Testis (tissue), 5 donors: ENCODE measurements at places on chromosomes 1 and 21.

GRCh38 chr1:66278260-66279021 is 255.5 kb upstream of the SGIP1 start:
- DNase-seq: no peak

- no peak for DNase-seq
These were observed 161.8 kb downstream of the CLIC6 start for GRCh38 chr21:34830386-34831170.

DNA sequence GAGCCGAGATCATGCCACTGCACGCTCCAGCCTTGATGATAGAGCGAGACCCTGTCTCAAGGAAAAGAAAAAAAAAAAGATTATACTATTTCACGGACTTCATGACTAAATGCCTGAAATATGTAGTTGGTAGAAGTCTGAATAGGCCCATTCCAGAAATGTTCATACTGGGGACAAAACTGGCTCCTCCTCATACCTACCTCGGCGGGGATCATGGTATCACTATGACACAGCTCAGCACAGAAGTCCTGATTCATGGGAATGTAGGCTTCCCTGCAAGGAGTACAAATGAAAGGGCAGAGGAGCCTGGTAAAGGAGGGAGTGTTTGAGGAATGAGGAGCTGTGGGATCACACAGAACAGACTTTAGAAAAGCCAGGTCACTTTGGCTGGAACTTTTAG is 5.0 kb downstream of the SPATA46 start:
- no peak for DNase-seq

DNA sequence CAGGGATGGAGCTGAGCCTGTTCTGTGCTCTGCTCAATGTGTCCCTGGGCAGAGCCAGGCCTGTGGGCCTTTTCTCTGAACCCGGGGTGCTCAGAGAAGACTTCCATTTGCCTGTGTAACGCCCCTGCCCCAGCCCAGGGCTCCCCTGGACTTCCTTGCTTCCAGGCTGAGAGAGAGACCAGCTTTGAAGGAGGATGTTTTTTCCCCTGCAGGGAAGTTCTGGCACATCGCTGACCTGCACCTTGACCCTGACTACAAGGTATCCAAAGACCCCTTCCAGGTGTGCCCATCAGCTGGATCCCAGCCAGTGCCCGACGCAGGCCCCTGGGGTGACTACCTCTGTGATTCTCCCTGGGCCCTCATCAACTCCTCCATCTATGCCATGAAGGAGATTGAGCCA is 10.2 kb downstream of the SMPDL3B start:
- no peak for DNase-seq

DNA sequence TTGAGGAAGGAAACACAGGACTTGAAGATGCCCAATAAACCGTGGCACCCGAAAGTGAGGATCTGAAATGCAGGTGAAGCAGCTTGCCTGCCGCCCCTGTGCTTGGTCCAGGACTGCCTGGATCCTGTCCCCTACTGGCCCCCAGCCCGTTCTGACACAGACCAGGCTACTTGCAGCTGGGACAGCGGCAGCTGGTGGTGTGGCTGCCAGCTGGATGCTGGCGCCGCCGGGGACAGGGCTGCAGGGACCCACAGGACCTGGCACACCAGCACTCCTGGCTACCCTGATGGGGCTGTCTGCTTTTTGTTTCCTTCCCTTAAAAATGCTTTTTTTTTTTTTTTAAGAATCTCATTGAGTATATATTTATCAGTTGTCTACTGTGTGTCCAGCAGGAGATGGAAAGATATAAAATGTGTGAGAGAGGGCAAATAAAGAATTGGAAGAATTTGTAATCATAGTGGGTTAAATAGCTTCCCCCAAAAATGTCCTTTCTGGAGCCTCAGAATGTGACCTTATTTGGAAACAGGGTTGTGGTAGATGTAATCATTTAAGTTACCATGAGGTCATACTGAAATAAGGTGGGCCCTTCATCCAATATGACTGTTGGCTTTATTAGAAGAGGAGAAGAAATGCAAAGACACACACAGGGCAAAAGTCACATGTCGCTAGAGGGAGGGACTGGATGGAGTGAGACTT is 165.6 kb downstream of the DSCAM start:
- no peak for DNase-seq

- no peak for DNase-seq
These were observed 24.1 kb upstream of the EIF4G3 start for GRCh38 chr1:21200767-21201166.

- no peak for DNase-seq
These were observed 99.3 kb downstream of the CDC42BPA start for GRCh38 chr1:227218870-227219573.

GRCh38 chr1:60065199-60065598 is 8.4 kb downstream of the C1orf87 start:
- DNase-seq: no peak

DNA sequence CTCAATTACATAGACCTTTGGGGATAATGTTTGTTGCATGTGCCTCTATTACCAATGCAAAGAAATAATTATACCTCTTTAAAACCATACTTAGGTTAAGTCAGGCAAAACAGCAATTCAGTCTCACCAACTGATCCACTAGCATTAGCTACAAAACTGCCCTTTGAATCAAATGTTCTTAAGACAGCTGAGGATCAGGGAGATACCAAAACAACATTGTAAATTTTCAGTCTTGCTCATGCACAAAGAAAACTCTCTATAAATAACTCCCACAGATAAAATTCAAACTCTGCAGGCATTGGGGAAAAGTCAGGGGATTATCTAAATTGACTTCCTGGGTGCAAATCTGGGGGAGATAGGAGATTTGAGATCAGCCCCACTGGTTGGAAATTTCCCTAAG is 100.9 kb upstream of the DPT start:
- DNase-seq: no peak

DNA sequence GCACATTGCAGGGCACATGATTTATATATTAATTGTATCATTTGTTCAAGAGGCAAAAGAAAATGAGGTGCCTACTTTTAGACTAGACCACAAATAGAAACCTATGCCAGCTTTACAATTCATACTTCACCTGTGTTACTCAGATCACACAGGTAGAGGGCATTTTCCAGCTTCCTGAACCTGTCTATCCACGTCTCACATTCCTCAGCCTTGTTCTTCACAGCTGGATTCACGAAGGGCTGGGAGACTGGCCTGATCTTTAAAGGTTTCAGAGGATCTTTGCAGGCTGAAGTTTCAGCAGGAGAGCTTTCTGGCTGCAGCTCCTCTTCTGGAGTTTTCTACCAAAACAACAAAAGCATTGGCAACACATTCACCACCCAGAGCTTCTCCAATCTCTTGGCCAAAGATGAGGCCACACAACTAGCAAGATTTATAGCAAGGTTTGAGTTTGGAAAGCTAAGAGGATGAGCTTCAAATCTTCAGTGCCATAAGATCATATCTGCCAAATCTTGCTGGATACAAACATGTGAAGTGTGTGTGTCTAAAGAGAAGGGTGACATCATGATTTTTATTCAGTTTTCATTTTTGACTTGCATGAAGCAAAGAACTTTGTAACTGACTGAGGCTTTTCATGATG is 71.0 kb upstream of the CYP2J2 start:
- no peak for DNase-seq

GRCh38 chr1:159318784-159319551 is 16.8 kb downstream of the FCER1A start:
- no peak for DNase-seq

DNA sequence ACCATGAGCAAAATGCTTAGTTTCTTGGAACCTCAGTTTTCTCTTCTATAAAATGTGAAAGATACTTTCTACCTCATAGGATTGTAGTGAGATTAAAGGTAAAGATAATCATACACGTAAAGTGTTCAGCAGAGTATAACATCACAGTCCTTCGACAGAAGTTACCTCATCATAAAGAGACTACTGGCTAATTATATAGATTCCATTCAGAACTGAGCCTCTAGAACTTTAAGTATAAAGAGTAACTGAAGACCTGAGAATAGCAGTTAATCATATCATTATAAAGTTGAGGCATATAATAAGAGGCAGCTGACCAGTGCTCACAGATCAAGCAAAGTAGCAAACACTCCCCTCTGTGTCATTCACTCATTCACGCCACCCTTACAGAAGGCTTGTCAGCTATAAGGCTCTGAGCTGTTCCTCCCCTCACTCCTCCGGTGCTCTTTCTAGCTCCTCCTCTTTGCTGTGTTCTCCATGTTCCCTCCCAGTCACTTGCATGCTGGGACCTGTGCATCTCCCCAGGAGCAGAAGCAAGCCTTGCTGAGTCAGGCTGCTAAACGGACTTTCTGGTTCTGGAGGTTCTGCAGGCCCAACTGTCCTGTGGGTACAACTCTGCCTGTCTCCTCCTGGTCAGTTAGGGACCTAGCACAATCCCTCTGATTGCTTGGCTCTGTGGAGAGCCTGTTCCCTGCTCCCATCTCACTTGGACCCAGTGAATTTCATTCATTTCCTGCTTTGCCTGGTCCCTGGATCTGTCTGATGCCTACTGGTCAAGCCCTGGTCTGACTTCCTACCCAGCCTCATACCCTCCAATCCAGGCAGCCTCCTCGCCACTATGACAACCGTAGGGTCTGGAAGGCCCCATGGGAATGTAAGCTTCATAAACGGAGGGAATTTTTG is 28.3 kb upstream of the LY9 start:
- DNase-seq: no peak

DNA sequence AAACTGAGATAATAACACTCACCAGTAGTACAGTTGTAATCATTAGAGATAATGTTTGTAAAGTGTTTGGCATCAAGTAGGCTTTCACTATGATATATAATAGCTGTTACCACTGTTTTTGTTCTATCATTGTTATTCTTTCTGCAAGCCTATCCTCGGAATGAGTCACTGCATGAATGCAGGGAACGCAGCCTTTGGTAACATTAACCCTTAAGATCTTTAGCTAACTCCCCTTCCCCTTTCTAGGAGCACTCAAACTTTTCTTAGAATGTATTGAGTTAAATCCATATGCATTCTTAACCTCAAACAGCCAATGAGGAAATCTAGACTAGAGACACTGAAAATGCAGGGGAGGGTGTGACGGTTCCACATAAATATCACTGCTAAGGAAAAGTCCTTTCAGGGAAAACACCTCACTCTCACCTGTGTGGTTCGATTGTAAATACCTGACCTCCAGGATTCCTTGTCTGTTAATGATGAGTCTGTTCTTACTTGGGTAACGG is 467.3 kb downstream of the SETD4 start:
- DNase-seq: no peak

GRCh38 chr1:83942914-83943313 is 56.0 kb downstream of the TTLL7 start:
- DNase-seq: no peak

GRCh38 chr1:10841118-10841517 is 44.7 kb upstream of the CASZ1 start:
- DNase-seq: no peak

DNA sequence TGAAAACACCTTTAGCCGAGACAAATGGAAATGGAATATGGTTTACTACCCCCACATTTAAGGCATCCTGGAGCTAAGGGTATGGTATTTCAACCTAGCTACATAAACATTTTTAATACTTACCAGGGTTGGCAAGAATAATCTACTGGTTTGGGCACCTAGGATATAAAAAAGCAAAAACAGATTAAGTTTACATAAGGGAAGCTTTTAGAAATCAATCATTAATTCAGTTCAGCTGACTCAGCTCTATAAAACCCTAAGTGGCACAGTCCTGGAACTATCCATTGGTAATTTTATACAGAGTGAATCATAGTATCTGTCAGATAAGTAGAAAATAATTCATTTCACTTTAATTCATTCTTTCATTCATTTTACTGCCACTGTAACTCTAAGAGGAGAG is 355.2 kb downstream of the VAV3 start:
- DNase-seq: no peak

- peak; percentile 40 for DNase-seq
These were observed 203.1 kb upstream of the GALNT2 start for GRCh38 chr1:229863651-229864545.

DNA sequence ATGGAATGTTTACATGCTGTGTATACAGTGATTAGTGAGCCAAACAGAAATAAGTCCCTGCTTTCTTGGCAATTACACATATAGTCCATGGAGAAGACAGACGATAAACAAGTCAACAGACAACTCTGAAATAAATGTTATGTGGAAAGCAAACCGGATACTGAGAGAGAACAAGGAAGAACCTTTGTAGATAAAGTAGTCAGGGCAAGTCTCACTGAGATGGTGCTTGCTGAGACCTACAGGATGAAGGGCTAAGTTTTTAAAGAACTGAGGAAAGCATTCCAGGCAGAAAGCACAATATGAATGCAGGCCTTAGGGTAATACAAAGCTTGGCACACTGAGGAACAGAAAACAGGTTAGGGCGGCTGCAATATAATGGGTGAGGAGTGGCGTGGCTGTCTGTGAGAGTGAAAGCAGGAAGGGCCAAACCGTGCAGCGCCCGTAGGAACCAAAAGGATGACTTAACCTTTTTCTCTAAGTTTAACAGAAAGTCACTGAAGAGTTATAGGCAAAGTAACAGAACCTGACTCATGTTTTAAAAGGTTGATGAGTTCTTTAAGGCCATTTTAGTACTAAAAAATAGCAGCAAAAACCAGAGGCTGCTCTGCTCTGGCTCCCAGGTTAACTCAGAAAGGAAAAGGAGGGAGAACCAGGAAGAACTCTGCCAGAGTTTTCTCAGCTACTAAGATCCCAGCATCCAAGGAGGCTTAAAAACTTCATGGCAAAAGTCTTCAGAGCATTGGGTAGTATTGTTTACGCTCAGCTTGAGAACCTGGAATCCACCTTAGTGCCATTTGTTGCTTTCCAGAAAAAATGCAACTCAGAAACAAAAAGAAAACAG is 8.7 kb upstream of the TTF2 start:
- no peak for DNase-seq

- no peak for DNase-seq
These were observed 70.2 kb downstream of the IARS2 start for GRCh38 chr1:220164116-220164515.

DNA sequence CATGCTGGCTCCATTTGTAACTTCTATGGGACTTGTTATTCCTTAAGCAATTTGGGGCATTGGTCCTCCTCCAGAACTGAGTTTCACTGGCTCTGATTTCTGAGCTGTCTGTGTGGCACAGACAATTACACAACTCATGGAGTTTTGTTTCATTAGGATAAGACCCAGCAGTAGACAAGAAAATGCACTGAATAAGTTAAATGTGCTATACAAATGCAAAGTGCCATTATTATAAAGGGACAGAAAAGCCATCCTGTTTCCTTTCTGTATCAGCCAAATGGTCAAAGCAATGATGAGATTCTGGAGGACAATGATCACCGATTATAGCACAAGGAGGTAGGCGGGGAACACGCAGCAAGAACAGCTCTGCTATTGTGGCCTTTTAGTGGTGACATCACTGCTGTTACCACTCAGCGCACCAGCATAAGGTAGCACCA is 81.9 kb downstream of the CNIH3 start:
- no peak for DNase-seq

DNA sequence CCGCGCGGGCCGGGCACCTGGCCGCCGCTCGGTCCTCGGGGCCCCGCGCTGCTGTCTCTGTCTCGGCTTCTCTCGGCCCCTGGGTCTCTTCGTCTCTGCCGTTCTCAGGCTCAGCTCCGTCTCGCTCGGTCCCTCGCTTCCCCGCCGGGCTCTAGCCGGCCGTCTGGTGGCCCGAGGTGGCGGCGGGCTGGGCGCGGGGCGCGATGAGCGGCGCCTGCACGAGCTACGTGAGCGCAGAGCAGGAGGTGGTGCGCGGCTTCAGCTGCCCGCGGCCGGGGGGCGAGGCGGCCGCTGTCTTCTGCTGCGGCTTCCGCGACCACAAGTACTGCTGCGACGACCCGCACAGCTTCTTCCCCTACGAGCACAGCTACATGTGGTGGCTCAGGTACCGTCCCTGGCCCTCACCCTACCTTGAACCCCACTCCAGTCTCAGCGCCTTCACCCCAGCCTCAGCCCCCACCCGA is 355 bp downstream of the SHISAL2A start:
- no peak for DNase-seq
